Psoas muscle (tissue), 8 donors: ENCODE measurements at places on chromosomes 4 and X. TPM values are rescaled to one million over a fixed set of nuclear protein-coding genes. Genes with fewer than 3 reads are reported as not detected.

Gene HTATSF1
- total RNA-seq: 63.2 TPM

Gene GIMD1
- total RNA-seq: not detected

Gene RRH
- not detected for total RNA-seq

Gene TKTL2
- not detected for total RNA-seq

Gene MAGEA9B
- total RNA-seq: not detected

Gene HOPX
- total RNA-seq: 9.8 TPM

Gene SGMS2
- total RNA-seq: 9.3 TPM

Gene POLN
- 2.4 TPM for total RNA-seq

Gene NAA10
- 105 TPM for total RNA-seq

Gene BGN
- total RNA-seq: 12.6 TPM

DNA sequence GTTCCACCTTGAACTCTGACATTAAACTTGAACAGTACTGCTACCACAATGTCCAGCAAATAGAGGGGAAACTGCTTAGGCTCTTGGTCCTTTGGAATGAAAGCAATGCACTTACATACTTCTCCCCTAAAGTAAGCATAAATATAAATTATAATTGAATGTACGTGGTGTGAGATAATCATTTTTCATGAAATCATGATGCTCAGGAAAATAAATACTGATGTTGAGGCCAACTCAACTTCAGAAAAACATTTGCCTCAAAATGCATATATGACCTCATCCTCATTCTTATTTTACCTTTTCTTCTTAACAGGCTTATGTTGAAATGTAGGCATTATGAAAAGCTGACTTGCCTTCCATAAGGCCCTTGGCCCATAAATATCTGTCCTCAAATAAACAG, 166.3 kb downstream of the KDR start:
- no peaks in the 10 kb centered on the region for H3K36me3 ChIP-seq
- no peak overlapping the region for H3K27ac ChIP-seq
- no peak overlapping the region for H3K4me3 ChIP-seq
- no peak for DNase-seq
- no peaks in the 10 kb centered on the region for H3K27me3 ChIP-seq

GRCh38 chr4:170270628-170271027, 180.9 kb upstream of the AADAT start:
- H3K36me3 ChIP-seq: no peaks in the 10 kb centered on the region
- H3K27me3 ChIP-seq: no peaks in the 10 kb centered on the region
- no peak overlapping the region for H3K4me3 ChIP-seq
- DNase-seq: no peak

DNA sequence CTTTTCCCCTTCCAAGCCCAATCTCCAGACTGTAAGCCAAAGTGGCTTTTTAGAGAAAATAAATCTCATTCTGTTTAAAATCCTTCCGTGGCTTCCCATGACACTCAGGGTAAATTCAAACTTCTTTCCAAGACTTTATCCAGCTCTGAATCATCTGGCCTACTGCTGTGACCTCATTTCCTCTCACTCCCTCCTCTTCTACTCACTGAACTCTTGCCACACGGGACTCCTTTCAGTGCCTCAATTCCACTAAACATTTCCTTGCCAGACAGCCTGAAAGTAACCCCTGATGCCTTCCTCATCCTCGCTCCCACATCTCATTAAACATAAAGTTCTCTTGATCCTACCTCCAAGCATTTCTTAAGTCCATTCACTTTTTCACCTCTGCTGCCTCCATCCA, 27.8 kb upstream of the RNF128 start:
- H3K27me3 ChIP-seq: no peaks in the 10 kb centered on the region
- no peak overlapping the region for H3K4me3 ChIP-seq
- no peaks in the 10 kb centered on the region for H3K36me3 ChIP-seq

- no peak overlapping the region for H3K27ac ChIP-seq
- no peaks in the 10 kb centered on the region for H3K36me3 ChIP-seq
- H3K4me1 ChIP-seq: peaks cover 10% of the 10 kb centered on the region
- no peak overlapping the region for H3K4me3 ChIP-seq
These were observed 107.6 kb downstream of the USP46 start for GRCh38 chr4:52551487-52551886.

GRCh38 chr4:170090352-170091052, 746 bp upstream of the AADAT start:
- H3K36me3 ChIP-seq: peaks cover 25% of the 10 kb centered on the region
- no peaks in the 10 kb centered on the region for H3K27me3 ChIP-seq
- no peak overlapping the region for H3K27ac ChIP-seq
- H3K4me3 ChIP-seq: peak overlapping the region; percentile 76
- H3K4me1 ChIP-seq: no peaks in the 10 kb centered on the region
- DNase-seq: no peak

GRCh38 chr4:55008166-55009056, 117.0 kb downstream of the KDR start:
- no peak overlapping the region for H3K27ac ChIP-seq
- no peaks in the 10 kb centered on the region for H3K27me3 ChIP-seq
- no peak for DNase-seq
- no peaks in the 10 kb centered on the region for H3K4me1 ChIP-seq
- no peaks in the 10 kb centered on the region for H3K36me3 ChIP-seq
- no peak overlapping the region for H3K4me3 ChIP-seq

- no peaks in the 10 kb centered on the region for H3K4me1 ChIP-seq
- no peak overlapping the region for H3K4me3 ChIP-seq
- H3K27me3 ChIP-seq: no peaks in the 10 kb centered on the region
- no peak for DNase-seq
- H3K36me3 ChIP-seq: no peaks in the 10 kb centered on the region
These were observed 580.8 kb upstream of the FTHL17 start for GRCh38 chrX:31652650-31653049.

DNA sequence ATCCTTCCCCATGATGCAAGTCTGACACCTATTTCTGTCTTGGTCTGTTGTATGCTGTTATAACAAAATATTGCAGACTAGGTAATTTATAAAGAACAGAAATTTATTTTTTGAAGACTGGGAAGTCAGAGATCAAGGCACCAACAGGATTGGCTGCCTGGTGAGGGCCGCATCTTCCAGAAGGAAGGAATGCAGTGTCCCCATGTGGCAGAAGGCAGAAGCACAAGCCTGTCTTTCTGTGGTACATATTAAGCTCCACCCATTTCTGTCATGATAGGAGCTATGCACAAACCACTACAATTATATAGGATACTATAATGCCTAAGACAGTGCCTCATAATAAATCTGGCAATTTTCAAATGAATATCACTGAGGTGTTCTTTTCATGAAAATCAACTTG, 502.3 kb upstream of the DIAPH2 start:
- H3K27me3 ChIP-seq: no peaks in the 10 kb centered on the region
- H3K36me3 ChIP-seq: no peaks in the 10 kb centered on the region
- H3K27ac ChIP-seq: no peak overlapping the region
- DNase-seq: no peak

GRCh38 chrX:138287205-138287877, 424.2 kb downstream of the FGF13 start:
- no peak for DNase-seq
- no peaks in the 10 kb centered on the region for H3K36me3 ChIP-seq

- no peak for DNase-seq
- H3K4me3 ChIP-seq: no peak overlapping the region
- H3K4me1 ChIP-seq: no peaks in the 10 kb centered on the region
- H3K36me3 ChIP-seq: no peaks in the 10 kb centered on the region
- no peak overlapping the region for H3K27ac ChIP-seq
These were observed 98.9 kb downstream of the PARM1 start for GRCh38 chr4:75031775-75032174.

DNA sequence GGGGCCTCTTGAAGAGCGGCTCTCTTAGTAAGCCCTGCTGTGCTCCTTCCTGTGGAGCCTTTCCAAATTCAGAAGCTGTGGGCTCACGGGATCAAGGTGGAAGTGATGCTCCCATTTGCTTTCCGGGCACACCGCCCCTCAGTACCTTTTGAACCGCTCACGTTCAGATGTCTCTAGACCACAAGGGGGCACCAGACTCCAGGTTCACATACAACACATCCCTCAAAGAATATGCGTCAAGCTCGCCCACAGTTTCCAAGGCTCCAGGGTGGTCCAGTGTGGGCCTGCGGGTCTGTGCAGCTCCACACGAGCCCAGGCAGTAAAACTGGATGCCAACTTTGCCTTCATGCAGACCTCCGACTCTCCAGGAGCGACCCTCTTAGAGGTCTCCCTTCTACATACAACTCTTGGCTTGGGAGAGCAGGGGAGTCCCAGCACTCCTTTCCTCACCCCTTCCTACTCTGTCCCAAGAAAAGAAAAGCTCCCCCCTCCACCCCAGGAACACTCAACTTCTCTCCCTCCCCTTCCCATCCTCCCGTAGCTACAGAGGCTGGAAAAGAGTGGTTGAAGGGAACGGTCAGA, 11.0 kb downstream of the SUPT20HL1 start:
- no peaks in the 10 kb centered on the region for H3K36me3 ChIP-seq
- no peak for DNase-seq
- H3K27me3 ChIP-seq: peaks cover 19% of the 10 kb centered on the region
- H3K27ac ChIP-seq: no peak overlapping the region

GRCh38 chr4:106677213-106677612, 308.6 kb upstream of the GIMD1 start:
- no peaks in the 10 kb centered on the region for H3K27me3 ChIP-seq
- DNase-seq: no peak
- no peaks in the 10 kb centered on the region for H3K4me1 ChIP-seq
- H3K36me3 ChIP-seq: no peaks in the 10 kb centered on the region
- H3K27ac ChIP-seq: no peak overlapping the region

- H3K27me3 ChIP-seq: no peaks in the 10 kb centered on the region
- no peak overlapping the region for H3K4me3 ChIP-seq
- peaks cover 73% of the 10 kb centered on the region for H3K36me3 ChIP-seq
- H3K4me1 ChIP-seq: no peaks in the 10 kb centered on the region
- DNase-seq: no peak
These were observed 35.5 kb downstream of the OFD1 start for GRCh38 chrX:13770013-13770535.

DNA sequence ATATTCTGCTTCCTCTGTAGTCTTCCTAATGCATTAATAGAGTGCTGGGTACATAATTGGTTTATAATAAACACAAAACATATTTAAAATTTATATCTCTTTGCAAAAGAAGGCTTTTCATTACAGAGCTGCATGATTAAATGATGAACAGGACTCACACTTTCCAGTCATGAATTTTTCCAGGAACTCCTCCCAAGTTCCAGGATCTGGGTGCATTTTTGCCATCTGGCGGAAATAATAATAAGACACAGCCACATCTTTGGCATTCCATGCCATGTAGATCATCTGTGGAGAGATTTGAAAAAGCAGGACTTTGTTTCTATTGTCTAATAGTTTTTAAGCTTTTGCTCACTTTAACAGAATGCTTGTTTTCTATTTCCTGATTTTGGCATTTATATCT, 40.2 kb upstream of the SULT1B1 start:
- H3K4me1 ChIP-seq: no peaks in the 10 kb centered on the region
- no peak overlapping the region for H3K4me3 ChIP-seq
- H3K27ac ChIP-seq: no peak overlapping the region
- no peaks in the 10 kb centered on the region for H3K27me3 ChIP-seq
- DNase-seq: no peak

DNA sequence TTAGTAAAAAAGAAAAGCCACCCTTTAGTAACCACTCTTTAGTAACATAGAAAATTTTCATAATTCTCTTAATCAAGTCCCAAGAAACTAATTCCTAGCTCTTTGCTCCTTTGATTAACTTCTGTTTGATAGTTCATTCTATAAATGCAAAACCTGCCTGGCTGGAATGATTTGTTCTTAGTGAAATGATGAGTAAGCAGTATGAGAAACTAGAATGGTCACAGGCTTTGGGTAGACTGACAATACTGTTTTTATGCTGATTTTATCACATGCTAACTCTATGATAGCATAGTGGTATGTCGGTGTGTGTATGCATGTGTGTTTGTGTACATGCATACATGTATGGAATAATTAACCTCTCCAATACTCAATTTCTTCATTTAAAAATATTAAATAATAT, 81.2 kb downstream of the SYTL5 start:
- no peaks in the 10 kb centered on the region for H3K4me1 ChIP-seq
- no peak for DNase-seq
- H3K36me3 ChIP-seq: no peaks in the 10 kb centered on the region
- H3K27ac ChIP-seq: no peak overlapping the region
- H3K27me3 ChIP-seq: no peaks in the 10 kb centered on the region

DNA sequence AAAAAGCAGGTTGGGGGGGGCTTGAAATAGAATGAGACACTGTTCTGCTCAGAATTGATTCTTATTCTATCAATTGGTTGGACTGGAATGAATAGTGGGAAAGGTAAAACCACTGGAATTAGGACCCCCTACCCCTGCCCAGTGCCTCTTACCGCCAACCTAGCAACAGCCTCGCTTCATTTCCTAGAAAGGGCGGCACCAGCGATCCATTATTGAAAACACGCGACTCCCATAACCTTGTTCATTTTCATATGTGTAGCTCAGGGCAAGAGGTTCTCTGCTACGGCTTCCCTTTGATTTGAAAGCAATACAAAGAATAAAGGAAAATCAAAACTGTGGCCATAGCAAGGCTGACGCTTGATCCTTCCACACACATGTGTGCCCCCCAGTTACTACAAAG, 33.7 kb downstream of the IDS start:
- H3K4me1 ChIP-seq: no peaks in the 10 kb centered on the region
- no peak overlapping the region for H3K27ac ChIP-seq
- no peak overlapping the region for H3K4me3 ChIP-seq
- no peaks in the 10 kb centered on the region for H3K27me3 ChIP-seq
- no peak for DNase-seq
- H3K36me3 ChIP-seq: no peaks in the 10 kb centered on the region

DNA sequence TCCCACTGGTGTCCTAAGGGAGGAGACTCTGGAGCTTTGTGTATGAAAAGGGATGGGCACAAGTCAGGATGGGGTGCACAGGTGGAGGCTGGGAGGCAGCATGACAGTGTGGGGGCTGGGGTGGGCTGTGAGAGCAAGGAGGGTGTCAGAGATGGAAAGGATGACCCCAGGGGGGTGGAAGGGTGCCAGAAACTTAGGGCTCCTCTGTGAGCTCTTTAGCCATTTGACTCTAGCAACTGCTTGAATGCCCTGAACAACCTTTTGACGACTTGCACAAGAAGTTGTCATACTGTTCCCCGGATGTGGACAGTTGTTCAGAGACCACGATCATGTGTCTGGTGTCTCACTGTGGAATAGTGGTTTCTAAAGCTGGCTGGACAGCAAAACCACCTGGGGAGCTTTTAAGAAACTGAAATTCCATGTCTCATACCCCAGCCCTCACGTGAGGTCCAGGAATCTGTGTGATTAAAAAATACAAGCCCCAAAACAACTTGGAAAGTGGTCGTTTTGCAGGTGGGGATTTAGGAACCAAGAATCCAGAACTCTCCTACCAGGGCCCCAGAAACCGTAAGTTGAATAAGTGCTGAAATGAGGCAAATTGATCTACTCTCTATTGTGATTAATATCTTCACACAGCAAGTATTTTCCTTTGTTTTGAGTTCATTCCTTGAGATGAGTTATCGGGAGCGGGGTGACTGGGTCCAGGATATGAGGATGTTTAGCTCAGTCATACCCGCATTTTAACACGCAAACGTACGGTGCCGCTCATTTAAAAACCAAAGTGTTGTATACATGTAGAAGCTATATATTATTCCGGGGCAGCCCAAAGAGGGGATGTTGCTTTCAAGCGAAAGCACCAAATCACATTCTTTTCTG, 3.4 kb downstream of the RHOH start:
- H3K4me3 ChIP-seq: no peak overlapping the region
- H3K4me1 ChIP-seq: no peaks in the 10 kb centered on the region
- H3K27me3 ChIP-seq: peaks cover 5% of the 10 kb centered on the region
- no peaks in the 10 kb centered on the region for H3K36me3 ChIP-seq
- no peak overlapping the region for H3K27ac ChIP-seq

GRCh38 chr4:148062301-148062950, 330.5 kb downstream of the ARHGAP10 start:
- no peaks in the 10 kb centered on the region for H3K27me3 ChIP-seq
- H3K36me3 ChIP-seq: no peaks in the 10 kb centered on the region
- DNase-seq: no peak
- H3K4me1 ChIP-seq: peaks cover 65% of the 10 kb centered on the region
- H3K4me3 ChIP-seq: no peak overlapping the region
